ENCODE measurements at places on chromosomes 12 and 14.

DNA sequence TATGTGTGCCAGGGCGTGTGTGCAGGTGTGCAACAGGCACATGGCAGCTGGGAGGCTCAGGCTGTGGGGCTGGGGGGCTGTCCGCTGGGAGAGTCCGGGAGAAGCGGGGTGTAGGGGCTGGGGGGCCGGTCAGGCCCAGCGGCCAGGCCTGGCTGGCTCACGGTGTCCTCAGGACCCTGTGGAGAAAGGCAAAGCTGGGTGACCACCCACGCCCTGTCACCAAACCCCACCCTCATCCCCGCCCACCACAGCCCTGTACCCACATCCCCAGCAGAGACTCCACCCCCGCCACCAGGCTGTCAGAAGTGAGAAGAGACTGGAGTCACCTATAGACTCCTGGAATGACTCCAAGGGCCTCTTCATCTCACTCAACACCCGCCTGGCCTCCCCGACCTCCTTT, 85.3 kb downstream of the SCARB1 start:
- DNase-seq = no peak

DNA sequence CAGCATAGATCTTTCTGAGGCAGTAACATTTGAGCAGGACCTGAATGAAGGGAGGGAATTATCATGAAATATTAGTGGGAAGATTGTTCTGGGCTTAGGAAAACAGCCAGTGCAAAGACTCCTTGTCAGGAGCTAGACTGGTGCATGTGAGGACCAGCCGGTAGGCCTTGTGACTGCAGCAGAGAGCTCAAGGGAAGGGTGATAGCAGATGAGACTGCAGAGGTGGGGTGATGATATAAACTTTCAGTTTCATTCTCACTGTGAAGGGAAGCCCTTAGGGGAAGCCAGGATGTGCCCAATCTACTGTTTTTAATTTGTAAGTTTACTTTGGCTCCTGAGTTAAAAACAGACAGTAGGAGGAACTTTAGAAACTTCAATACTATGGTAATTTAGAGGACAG, 12.4 kb downstream of the IL22 start:
- no peak for DNase-seq

DNA sequence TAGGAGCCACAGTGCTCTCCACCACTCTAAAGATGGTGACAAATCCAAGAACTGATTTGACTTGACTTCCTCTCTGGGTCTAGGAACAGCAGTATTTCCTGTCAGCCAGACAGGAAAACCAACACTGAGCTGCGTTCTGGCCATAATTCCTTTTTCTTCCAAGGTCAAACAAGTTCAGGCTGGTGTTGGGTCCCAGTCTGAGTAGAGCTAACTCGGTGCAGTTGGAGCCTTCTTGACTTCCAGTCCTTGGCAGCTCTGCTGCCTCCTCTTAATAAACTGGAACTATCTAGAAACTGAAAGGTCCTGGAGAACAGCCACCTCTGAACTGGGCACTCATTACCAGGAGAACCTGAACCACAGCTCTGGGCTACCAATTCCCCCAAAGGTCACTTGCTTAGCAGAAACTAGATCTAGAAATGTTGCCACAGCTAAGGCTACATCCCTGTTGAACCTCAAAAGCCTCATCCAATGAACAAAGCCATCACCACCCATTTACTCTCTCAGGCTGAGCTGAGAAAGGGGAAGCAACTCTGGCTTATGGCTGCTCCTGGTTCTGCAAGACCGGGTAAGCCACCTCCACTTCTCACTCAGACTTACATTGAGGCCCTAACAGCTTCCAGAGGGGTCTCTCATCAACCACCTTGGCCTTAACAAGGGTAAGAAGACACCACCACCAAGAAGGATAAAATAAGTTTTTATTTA, 27.7 kb downstream of the MAX start:
- DNase-seq = no peak

DNA sequence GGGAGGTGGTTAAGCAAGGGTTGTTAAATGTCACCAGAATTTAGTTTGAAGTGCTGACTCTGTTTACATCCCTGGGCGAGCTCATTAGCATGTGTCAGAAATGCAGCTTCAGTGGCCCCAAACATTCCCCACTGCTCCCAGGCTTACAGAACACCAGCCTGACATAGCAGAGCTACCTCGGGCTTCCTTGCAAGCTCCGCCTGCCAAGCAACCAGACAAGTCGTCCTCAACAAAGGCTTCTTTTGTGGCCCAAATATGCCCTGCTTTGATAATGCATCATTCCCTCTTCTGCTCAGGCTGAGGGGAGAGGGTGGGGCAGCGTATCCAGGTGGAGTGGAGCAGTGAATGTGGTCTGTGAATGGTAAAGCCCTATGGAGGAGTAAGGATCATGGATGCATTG, 28.0 kb downstream of the ERH start:
- DNase-seq = no peak

GRCh38 chr12:111249018-111249370, 119.9 kb downstream of the PHETA1 start:
- DNase-seq = no peak

DNA sequence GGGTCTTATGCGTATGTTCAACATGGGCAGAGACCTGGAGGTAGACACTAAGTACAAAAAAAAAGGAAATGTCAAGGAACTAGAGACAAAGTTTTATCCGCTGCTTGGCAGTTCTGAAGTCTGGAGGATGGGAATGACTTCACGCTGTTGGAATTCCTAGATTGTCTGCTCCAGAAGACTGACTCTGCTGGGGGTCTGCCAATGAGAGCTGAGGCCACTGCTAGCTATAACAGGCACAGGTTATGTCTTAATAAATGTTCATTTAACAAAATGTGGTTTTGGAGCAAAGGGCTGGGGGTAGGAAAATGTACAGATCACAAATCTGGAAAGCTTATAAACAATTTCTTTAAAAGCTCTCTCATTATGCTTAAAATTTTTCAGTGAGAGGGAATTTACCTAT, 5.9 kb downstream of the RNASE8 start:
- DNase-seq = no peak

GRCh38 chr12:11578461-11578993, 70.9 kb upstream of the ETV6 start:
- DNase-seq = no peak

GRCh38 chr12:130835011-130835410, 4.0 kb downstream of the STX2 start:
- no peak for DNase-seq

- DNase-seq = no peak
Observed at GRCh38 chr14:69317102-69317755, 57.3 kb downstream of the GALNT16 start.

- DNase-seq = peak; percentile 20
Observed at GRCh38 chr12:75814851-75815754, 216.5 kb downstream of the PHLDA1 start.

DNA sequence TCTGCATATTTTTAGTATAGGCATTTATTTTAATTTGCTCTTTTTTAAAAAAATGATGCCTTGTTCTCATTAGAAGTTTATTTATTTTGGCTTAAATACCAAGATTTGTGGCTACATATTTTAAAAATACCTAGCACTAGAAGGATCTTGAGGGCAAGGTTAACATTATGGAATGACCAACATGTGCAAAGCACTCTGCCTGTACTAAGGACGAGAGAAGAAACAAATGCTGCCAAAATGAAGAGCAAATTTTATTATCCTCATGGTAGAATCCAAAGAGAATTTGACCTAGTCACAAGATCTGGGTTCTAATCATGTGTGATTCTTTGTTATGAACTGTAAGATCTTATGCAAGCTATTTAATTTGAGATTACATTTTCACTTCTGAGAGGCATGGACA, 2.8 kb downstream of the CAND1 start:
- no peak for DNase-seq

GRCh38 chr12:32087306-32087705, 19.3 kb upstream of the BICD1 start:
- no peak for DNase-seq

DNA sequence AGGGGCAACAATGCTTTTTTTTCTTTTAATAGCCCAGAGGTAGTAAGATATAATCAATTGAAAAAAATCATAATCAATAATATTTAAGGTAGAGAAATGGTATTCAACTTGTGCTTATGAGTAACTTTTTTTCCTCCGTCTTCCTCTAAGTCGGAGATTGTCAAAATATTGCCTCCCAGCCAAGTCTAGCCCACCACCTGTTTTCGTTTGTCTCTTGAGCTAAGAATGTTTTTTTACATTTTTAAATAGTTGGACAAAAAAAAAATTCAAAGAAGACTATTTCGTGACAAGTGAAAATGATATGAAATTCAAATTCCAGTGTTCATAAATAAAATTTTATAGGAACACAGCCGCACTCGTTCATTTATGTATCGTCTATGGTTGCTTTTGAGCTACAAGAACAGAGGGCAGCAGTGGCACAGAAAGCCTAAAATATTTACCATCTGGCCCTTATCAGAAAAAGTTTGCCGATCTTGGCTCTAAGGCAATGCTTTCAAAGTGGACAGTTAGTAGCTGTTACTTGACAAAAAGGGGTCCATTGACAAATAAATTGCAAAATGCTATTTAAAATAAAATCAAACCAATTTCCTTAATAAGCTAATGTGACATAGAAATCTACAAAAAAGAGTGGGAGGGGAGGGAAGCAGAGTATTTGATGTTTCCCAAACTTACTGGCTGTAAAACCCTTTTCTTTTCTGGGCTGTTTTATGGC, 40.8 kb upstream of the MAX start:
- no peak for DNase-seq

- DNase-seq = no peak
Observed at GRCh38 chr12:79521576-79521975, 169.2 kb downstream of the PAWR start.

DNA sequence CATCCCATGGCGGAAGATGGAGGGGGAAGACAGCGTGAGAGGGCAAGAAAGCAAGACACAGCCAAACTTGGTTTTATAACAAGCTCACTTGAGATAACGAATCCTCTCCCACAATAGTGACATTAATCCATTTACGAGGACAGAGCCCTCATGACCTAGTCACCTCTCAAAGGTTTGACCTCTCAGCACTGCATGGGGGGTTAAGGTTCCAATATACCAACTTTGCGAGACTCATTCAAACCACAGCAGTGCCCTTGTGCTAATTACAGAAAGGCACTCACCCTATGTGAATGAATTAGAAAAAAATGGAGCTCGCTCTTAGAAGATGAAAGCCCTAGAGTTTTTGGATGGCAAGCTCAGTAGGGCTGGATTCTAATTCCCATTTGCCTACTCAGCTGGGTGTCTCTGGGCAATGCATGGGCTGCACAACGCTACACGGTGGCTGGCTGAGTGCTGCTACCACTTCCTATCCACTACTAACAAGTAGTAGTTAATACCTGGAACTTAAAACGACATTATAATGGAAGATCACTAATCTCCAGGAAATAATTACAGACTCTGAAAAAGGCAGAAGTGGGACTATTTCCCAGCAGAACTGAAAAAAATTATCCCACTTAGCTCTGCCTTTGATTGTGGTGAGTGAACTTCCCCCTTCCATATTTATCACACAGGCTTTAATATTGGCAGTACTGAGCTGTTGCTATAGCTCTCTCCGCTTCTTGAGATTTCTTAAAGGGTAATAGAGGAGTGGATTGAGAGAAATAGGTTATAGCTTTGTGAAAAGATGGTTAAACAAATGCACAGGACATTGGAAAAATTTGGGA, 27.5 kb downstream of the TESPA1 start:
- DNase-seq = no peak

GRCh38 chr12:27828196-27828595, 48.2 kb upstream of the MANSC4 start:
- DNase-seq = no peak

DNA sequence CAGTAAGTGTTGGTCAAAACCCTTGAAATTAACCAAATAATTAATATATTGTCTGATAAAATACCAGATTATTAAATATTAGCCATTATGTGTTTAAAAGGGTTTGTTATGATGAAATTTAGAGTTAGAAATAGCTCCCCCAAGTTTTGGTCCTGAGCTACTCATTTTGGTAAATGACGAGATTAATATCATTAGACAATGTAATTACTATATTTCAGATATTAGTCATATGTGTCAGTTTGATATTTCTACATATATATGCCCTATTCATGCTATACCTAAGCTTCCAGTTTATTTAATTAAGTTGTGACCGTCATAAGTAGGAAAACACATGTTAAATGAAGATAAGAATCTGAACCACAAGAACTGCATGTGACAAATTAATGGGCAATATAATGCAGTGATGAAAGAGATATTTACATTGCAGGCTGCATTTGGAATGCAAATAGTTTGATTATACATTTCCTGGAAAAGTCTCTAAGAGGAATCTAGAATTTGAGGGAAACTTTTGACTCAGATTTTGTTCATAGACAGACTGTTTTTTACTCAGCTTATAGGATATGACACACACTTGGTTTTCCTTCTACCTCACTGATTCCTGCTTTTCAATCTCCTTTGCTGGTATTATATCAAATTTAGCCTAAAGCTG, 70.5 kb downstream of the TBC1D30 start:
- DNase-seq = no peak

DNA sequence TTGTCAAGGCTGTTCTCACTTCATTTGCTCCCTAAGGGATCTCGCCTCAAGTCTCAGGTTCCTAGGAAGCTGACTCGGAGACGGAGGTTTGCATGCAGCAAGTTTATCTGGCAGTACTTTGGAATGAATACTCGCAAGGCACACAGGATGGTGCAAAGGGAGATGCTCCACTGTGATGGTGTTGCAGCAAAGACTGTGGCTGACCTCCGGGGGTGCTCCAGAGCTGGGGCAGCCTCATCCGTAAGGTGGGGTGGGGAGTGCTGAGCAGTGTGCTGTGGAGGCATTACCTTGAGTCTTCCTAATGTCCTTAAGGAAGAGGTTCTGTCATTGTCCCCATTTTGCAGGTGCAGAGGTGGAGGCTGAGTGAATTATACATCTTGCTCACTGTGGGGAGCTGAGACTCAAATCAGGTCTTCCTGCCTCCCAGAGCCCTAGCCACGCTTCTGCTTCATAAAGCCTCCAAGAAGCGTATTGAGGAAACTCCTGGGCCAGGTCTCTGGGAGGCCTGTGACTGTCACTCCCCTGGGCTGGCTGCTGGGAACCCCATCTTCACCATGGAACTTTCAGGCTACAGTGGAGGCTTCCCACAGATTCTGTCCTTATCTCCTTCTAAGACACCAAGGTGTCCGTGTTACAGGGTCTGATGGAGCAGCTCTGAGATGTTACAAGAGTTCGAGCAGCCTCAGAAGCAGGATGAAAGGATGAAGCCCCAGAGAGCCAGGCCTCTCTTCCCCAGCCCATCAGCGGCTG, 39.5 kb downstream of the GALNT16 start:
- no peak for DNase-seq

DNA sequence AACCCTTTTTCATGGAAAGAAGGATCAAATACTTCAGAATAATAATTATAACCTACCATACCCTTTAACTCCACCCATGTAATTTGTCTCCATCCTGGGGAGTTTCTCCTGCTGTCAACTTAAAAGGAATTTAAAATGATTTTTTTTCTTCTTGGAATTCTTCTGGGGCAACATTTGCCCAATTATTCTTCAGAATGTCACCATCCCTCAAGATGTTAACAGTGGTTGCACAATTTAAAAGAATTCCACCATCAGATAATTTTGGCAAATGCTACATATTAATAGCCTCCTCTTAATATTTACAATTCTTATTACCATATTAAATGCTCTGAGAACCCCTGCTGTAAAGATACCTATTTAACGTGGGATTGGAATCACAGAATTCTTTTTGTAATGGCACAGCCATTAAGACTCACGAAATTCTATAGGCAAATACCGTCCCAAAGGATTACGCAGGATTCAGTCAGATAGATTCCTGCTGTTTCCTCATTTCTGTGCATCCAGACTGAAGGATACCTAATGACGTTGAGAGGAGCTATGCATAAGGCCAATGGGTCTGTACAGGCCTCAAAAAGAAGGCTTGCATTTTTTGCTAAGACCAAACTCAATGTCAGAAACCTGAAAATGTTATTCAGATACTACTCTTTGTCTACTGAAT, 177.5 kb downstream of the DAD1 start:
- no peak for DNase-seq

- DNase-seq = no peak
Observed at GRCh38 chr14:74019408-74020137, 424 bp downstream of the BBOF1 start.

Measured in LoVo (cell line).